Gastrocnemius medialis (tissue), 4 donors: ENCODE measurements at places on chromosomes 4 and X. TPM values are rescaled to one million over a fixed set of nuclear protein-coding genes. Genes with fewer than 3 reads are reported as not detected.
A peak's percentile ranks its signal among the peaks of the same experiment; 100 is the strongest.

- DNase-seq = no peak
Measured at GRCh38 chr4:46123913-46124755, at the start of gene GABRG1. Gene GABRG1 (minus strand): TSS chr4:46124054. CDS start chr4:46123913, 141 bp downstream.

DNA sequence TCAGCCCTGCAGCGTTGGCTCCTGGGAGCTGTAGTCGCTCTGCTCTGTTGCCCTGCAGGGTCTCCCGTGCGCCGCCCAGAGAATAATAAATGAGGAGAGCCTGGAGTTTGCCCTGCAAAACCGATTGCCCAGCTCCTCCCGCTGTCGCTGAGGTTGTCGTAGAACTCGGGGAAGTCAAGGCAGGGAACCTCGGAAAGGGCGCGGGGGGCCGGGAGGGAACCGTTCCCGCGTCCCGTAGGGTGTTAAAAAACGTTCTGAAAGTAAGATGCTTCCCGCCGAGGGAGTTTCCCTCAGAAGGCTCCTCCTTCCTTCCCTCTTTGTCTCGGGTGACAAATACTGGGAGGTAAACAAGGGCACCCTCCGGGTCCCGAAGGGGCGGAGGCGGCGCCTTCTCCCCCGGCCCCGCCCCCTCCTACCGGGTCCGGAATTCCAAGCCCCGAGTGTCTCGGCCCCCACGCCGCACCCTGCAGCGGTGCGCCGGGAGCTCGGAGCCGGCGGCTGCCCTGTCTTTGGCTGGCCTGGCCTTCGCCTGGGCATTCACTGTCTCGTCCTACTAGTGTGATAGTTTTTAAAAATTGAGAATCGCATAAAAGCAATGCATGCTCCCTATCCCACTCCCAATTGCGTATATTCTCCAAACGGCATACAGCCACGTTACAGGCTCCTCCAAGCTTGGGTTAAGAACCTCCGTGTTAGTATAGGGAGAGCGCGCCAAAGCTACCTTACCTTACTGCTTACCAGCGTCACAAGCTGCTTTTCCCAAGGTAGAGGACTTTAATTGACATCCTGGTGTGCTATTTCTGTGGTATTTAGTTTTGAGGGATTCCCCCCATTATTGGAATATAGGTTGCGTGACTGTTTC is 964 bp upstream of the HMGB2 start:
- peak; percentile 35 for DNase-seq

GRCh38 chr4:2787230-2788100 is 5.4 kb upstream of the SH3BP2 start:
- peak; percentile 50 for DNase-seq

GRCh38 chr4:142267101-142267500 is 579.0 kb downstream of the INPP4B start:
- no peak for DNase-seq

DNA sequence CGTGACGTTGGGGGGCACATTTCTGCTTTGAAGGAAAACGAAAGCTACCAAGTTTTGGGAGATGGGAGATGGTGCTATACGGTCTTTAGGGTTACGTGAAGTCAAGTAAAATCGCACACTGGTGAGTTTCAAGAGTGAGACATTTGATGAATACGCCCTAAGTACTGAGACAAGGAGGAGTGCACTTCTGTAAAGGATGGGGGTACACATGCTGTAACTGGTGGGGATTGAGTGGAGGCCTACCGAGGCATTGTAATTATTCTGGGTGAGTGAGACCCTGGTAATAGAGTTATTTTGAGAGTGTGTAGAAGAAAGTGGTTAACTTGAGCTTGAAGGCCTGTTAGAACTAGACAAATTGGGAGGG is 536 bp downstream of the SH3BGRL start:
- DNase-seq = no peak

Gene SSX2B
- not detected for total RNA-seq

Gene SASH3
- total RNA-seq = 2.2 TPM

Gene DUSP21
- total RNA-seq = not detected

Gene ALG13
- total RNA-seq = 16.9 TPM

Gene PDCL2
- not detected for total RNA-seq

Gene CXorf66
- total RNA-seq = not detected
